GM23248 (cell line): ENCODE measurements at places on chromosomes 4 and X.

- no peak for DNase-seq
These were observed 13.4 kb downstream of the HTT-AS start for GRCh38 chr4:3060946-3061345.

DNA sequence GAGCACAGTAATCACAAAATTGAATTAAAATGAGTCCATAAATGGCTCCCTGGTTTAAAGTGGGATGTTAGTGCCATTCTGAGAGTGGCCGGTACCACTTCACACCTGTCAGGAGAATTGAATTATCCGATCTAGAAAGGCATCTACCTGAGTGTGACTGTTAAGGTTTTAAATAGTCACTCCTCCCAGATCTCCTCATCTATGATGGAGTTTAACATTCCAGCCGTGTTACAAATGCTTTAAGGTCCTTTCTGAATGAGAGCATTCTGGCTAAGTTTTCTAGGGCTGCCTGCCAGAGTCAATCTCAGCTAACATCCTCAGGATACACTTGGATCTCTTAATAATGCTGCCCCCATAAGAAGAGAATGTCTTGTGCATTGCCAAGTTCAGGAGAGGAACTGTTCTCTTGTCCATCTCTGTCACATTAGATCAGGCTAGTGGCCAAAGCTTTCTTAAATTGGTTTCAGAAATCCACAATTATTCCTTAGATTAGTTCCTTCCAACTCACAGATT, 231.1 kb downstream of the SLC39A8 start:
- DNase-seq, result no peak

GRCh38 chr4:5511791-5512190, 196.6 kb downstream of the EVC2 start:
- peak; percentile 70 for DNase-seq

DNA sequence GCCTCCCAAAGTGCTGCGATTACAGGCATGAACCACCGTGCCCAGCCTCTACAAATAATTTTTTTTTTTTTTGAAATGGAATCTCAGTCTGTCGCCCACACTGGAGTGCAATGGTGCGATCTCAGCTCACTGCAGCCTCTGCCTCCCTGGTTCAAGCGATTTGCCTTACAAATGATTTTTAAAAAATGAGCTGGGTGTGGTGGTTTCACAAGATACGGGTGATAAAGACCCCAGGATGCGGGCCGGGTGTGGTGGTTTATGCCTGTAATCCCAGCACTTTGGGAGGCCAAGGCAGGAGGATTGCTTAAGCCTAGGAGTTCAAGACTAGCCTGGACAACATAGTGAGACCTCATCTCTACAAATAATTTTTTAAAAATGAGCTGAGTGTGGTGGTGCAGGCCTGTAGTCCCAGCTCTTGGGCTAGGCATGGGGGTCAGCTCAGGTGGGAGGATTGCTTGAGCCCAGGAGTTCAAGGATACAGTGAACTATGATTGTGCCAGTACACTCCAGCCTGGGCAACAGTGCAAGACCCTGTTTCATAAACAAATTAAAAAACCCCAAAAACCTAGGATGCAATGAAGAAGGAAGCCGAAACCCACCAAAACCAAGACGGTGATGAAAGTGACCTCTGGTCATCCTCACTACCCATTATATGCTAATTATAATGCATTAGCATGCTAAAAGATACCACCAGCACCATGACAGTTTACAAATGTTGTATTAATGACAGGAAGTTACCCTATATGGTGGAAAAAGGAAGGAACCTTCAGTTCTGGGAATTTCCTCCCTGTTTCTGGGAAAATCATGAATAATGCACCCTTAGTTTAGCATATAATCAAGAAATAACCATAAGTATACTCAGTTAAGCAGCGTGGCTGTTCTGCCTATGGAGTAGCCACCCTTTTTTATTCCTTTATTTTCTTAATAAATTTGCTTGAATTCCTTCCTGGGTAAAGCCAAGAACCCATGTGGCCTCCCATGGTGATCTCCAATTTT, 27.7 kb downstream of the PDGFRA start:
- DNase-seq, result no peak

DNA sequence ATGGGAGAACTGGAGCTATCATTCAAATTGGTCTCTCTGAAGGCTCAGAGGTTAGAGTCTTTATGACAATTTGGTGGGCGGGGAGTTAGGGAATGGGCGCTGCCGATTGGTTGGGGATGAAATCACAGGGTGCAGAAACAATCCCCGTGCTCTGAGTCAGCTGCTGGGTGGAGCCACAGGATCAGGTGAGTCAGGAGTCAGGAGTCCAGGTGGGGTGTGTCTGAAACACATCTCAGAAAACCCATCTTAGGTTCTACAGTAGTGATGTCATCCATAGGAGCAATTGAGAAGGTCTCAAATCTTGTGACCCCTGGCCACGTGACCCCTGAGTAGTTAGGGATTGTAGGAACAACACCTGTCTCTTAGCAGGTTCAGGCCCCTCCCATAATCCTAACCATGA, 41.6 kb upstream of the TLR3 start:
- DNase-seq, result no peak

DNA sequence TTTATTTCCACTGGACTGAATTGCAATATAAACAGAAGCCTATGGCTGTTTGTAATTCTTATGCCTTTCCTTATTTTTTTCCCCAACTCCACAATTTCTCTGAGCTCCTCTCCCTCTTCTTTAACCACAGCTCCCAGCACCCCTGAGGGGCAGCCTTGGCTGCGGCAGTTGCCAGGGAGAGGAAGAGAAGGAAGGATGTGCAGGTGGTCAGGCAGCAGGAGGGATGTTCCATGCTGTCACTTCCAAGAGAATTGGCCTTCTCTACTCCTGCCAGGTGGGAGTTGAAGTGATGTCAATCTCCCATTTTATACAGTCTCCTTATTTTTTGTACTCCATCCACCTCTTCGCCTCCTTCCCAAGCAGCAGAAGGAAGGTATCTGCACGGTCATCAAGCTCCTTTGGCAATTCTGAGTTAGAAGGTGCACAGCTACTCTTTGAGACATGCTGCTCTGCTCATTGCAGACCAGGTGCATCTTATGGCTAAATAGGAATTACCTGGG, 343.3 kb upstream of the RPS6KA3 start:
- DNase-seq, result no peak

GRCh38 chr4:120960656-120961267, 38.2 kb upstream of the PRDM5 start:
- DNase-seq, result no peak

DNA sequence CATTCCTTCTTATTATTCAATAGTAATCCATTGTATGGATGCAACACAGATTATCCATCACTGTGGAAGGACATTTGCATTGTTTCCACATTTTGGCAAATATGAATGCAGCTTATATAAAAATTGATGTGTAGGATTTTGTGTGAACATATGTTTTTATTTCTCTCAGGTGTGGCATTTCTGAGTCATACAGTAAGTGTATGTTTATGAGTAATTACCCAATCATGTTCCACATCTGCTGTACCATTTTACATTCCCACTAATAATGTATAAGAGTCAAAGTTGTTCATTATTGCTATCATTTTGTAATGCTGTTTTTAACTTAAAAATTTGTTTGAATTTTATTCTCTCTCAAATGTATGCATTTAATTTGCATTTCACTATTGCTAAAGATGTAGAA, 25.5 kb downstream of the MAGEA4 start:
- DNase-seq, result no peak

DNA sequence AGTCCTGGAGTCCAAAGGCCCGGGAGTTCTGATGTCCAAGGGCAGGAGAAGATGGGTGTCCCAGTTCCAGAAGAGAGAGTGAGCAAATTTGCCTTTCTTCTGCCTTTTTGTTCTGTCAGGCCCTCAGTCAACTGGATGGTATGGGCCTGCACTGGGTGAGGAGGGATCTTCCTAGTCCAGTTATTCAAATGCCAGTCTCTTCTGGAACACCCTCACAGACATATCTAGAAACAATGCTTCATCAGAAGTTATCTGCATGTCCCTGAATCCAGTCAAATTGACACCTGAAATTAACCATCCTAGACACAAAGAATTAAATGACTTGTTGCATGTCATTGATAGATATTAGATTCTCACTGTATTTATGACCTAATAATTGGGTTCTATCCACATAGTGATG, 48.5 kb upstream of the TSPAN5 start:
- DNase-seq, result no peak

- DNase-seq, result no peak
These were observed 25.0 kb upstream of the PDLIM5 start for GRCh38 chr4:94426783-94427182.

- no peak for DNase-seq
These were observed 1008.9 kb upstream of the PCDH7 start for GRCh38 chr4:29711226-29711625.

DNA sequence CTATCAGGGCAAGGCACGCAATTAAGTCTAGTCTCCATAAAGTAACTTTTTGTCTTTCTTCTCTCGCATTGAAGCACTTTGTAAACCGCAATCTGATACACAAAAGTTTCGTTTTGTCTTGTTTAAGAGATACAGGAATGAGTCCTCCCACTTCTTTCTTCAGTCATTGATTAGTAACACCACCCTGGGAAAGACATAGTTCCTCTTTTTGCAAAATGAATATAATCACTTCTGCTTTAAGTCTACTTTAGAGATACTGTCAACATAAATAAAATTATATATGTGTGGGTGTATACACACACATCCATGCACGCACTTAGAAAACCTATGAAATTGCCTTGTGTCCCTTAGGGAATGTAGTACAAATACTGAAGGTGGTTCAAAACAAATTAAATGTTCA, 11.7 kb downstream of the COQ2 start:
- DNase-seq, result no peak

DNA sequence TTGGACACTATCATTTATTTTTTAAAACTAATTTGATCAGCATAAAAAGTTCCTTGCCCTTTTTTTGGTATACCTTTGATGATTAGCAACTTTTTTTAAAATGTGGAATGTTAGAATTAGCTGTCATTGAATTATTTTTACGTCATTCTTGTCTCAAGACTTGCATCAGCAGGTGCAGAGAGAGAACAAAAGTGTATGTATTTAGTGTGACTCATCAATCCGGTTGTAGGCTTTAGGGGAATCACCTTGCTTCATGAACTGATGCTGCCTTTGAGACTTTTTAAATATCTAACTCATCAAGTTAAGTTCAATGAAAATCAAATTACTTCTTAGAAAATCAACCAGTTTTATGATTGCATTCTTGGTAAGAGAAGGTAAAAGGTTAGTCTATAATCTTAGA, 125.1 kb downstream of the ARX start:
- no peak for DNase-seq

- DNase-seq, result peak; percentile 82
These were observed 68.3 kb downstream of the LARP7 start for GRCh38 chr4:112704991-112705845.

DNA sequence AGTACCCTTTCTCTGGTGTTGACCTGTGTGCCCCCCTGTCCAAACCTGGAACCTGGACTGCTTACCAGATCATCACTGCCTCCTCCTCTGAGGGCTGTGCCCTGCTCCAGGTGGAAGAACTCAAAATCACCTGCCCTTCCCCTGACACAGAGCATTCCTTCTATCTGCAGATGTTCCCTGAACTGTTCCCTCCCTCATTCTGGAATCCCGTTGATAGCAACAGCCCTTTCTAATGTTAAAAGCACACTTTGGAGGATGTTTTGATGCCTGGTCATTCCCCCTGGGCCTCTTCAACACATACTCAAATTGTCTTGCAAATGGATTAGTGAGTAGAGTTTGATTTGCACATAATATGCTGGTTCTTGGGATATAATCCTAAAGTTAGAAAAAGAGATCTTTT, 225.8 kb downstream of the FGF13 start:
- no peak for DNase-seq

- no peak for DNase-seq
These were observed 199.2 kb downstream of the EDA start for GRCh38 chrX:69815063-69815462.

DNA sequence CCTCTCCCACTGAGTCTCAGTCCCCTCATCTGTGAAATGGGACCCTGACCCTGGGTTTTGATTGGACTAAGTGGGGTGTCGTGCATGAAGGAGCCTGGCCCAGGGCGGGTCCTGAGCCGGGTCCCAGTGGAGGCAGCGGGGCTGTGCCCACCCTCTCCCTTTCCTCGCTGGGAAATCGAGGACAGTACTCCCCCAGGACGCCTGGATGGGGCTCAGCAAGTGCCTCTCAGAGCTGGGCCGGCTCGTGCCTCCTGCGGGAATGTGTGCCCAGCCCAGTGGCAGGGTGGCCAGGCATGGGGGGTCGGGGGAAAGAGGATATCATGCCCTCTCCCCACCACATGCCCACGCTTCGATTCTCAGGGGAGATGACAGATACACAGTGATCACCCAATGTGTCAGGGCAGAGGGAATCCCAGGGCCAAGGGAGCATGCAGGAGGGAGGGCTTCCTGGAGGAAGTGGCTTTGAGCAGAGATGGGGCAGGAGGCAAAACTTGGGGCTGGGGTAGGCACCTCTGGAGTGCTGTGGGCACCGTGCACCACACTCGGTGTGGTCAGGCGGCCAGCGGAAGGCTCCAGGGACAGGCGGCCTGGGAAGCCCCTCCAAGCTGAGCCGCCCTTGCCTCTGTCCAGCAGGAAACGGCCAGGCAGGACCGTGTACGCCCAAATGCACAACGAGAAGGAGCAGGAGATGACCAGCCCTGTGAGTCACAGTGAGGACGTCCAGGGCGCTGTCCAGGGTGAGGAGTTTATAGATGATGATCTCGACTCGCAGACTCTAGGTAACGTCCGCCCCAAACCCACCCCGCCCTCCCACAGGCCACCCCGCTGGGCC, 203.0 kb downstream of the AFAP1 start:
- DNase-seq, result peak; percentile 36

- no peak for DNase-seq
These were observed 109.5 kb downstream of the CPZ start for GRCh38 chr4:8702020-8702495.

DNA sequence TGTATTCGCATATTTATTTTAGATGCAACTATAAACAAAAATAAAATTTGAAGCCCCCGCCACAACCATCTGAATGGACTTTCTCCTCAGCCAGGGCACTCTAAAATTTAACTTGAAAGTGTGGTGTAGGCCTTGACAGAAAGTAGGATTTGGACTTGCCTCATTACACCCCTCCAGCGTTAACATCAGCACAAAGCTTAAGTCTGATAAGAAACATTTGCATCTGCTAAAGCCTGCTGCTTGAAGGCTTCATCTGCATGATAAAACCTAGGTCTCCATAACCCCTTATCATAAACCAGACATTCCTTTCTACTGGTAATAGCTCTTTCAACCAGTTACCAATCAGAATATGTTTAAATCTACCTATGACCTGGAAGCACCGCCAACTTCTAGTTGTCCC, 1046.5 kb downstream of the FAT4 start:
- no peak for DNase-seq

GRCh38 chrX:1076871-1077651, 135.4 kb downstream of the CRLF2 start:
- DNase-seq, result no peak

GRCh38 chr4:75051431-75051830, 118.5 kb downstream of the PARM1 start:
- no peak for DNase-seq

DNA sequence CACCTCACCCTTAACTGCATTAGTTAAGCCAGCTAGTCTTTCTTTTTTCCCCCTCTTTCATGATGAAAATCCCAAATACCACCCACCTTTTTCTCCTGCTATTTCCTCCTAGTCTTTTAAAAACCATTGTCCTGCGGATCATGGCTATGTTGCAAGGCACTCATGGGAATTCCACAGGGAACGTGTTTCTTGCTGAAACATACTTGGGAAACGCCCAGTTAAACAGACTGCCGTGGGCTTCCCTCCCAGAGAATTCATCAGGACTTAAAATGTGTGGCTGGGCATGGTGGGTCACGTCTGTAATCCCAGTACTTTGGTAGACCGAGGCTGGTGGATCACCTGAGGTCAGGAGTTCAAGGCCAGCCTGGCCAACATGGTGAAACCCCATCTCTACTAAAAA, 32.2 kb downstream of the XG start:
- DNase-seq, result no peak
